ENCODE measurements at places on chromosomes 4 and X. TPM values are rescaled to one million over a fixed set of nuclear protein-coding genes. Genes with fewer than 3 reads are reported as not detected.

The GRIA3 gene
- total RNA-seq = 8.3 TPM

The ZFP92 gene
- total RNA-seq = 0.07 TPM

The KDM6A gene
- 18.5 TPM for total RNA-seq

The PASD1 gene
- 0.43 TPM for total RNA-seq

The MAGEC2 gene
- total RNA-seq = not detected

The MAGEB1 gene
- 0.19 TPM for total RNA-seq

The TMPRSS11D gene
- total RNA-seq = 1.3 TPM

The IQSEC2 gene
- 10.4 TPM for total RNA-seq

The UBE2A gene
- 40.0 TPM for total RNA-seq

The TRIM60 gene
- total RNA-seq = not detected

The RASSF6 gene
- 0.25 TPM for total RNA-seq

DNA sequence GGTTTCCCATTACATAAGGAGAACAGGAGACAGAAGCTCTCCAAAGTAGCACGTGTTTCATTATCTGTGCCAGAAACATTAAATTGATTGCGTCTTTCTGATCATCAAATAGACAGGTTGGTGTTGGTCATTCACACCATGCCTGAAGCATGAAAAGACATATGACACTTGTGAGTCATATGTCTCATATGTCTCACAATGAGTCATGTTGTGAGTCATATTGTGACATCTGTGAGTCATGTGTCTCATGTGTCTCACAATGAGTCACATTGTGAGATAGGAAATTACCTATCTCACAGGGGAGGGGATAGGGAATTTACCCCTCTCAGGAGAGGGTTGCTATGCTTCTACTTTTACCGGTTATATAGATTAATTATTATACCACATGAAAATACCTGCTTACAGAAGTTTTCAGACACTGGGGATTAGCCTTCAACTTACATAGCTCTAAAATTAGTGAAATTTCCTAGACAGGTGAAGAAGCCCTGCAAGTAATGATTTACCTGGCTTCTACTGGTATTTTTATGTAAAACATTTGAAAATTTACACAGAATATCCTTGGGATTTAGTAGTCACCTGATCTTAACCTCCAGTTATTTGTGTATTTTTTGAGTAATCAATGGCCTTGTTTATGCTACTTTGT is 80.8 kb downstream of the NPFFR2 start:
- ATAC-seq = peak; percentile 95

- ATAC-seq = no peak
Measured at GRCh38 chr4:21692241-21692640, 256.3 kb downstream of the KCNIP4 start.

DNA sequence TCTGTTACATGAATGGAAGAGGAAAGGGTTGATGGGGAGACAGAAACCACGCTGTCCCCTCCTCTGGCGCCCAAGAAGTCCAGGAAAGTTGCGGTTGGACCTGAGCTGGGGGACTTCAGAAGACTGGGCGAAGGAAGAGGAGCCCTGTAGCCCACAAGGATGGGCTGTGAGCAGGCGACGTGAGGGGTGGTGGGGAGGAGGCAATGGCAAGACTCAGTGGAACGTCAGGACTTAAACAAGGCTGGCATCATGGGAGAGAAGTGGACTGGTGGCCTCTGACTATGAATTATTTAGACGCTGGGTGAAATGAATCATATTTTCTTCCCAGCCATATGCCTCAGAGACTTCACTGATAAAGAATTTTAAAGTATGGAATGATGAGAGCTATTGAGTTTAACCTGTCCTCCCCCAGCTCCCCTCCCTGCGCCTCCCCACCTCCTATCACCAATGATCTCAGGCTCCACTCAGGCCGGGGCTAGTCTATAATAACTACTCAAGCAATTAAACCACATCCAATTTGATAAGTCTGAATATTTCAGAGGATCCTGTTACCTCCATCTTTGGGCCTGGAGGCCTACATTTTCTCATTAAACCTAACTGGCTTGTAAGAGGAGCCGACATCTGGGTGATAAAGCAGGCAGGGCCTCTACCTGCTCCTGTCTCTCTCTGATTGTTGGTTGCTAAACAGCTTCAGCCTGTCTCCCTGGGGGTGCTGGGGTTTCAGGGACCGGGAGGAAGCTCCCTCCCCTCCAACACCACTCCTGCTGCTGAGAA is 63.6 kb downstream of the SMIM20 start:
- ATAC-seq = no peak

DNA sequence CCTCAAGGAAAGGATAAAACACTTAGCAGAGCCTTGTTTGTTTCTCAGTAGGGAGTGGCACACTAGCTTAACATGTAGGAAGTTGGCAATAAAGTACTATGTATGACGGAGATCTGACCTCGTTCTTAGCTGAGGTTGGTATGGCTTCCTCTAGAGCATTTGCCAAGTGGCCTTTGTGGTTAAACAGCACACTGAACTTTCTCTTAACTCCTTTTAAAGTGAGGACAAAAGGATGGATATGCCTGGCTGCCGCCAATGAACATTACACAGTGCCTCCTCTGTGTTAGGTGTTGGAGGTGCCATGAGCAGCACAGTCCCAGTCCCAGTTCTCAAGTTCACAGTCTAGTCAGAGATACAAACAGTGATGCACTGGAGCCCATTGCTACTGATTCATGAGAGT is 54.4 kb downstream of the VGLL1 start:
- ATAC-seq = no peak

- ATAC-seq = no peak
Measured at GRCh38 chr4:8434251-8435073, 6.1 kb downstream of the ACOX3 start.

GRCh38 chrX:40154853-40155588 is 57.3 kb upstream of the BCOR start:
- peak; percentile 21 for ATAC-seq

GRCh38 chrX:130416785-130417184 is 15.0 kb downstream of the RBMX2 start:
- ATAC-seq = no peak

DNA sequence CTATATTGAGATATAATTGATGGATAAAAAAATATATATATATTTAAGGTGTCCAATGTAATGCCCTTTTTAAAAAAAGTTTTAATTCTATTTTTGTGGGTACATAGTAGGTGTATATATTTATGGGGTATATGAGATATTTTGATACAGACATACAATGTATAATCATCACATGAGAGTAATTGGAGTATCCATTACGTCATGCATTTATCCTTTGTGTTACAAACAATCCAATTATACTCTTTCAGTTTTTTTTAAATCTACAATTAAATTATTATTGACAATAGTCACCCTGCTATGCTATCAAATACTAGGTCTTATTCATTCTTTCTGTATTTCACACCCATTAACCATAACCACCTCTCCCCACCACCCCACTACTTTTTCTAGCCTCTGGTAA is 66.3 kb upstream of the DIPK2B start:
- no peak for ATAC-seq

- no peak for ATAC-seq
Measured at GRCh38 chr4:127606823-127607222, 25.9 kb upstream of the INTU start.

- no peak for ATAC-seq
Measured at GRCh38 chrX:108511721-108512120, 72.1 kb downstream of the COL4A5 start.

- ATAC-seq = peak; percentile 78
Measured at GRCh38 chr4:72505314-72505744, 63.7 kb downstream of the ADAMTS3 start.

DNA sequence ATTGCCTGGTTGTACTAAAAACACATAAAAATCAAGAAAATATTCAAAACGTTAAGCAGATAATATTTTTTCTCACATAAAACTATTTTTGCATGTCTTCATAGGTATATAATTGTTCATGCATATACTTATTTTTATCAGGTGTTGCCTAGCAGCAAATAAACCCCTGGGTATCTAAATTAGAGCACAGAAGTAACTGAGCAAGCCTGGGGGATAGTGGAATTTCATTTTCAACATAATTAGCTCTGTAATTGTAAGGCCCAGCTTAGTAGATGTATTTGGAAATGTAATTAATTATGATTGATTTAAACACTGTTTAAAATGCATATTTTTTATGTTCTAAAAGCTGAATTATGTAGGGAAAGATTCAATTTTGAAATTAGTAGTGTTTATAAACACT is 82.9 kb downstream of the ANKRD50 start:
- no peak for ATAC-seq

- peak; percentile 99 for ATAC-seq
Measured at GRCh38 chr4:103996637-103997036, 276.9 kb upstream of the TACR3 start.

DNA sequence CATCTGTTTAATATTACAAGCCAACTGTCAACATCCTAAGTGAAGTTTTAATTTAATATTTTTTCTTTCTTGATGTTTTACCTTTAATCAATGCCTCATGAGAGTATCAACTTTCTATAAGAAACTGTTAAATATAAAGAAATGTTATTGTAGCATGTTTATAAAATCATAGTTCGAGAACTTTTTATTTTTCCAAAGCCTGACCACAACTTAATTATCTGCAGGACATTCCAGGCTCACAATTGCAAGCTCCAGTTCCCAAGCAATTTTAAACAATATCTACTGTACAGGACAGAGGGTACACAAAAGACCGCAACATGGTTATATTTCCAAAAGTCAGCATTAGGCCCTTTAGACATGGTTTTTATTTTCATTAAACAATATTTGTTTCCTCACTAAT is 20.1 kb downstream of the STX18 start:
- no peak for ATAC-seq

GRCh38 chr4:170675568-170676262 is 586.0 kb upstream of the AADAT start:
- ATAC-seq = no peak

GRCh38 chrX:10117864-10118377 is 38.9 kb upstream of the CLCN4 start:
- no peak for ATAC-seq

DNA sequence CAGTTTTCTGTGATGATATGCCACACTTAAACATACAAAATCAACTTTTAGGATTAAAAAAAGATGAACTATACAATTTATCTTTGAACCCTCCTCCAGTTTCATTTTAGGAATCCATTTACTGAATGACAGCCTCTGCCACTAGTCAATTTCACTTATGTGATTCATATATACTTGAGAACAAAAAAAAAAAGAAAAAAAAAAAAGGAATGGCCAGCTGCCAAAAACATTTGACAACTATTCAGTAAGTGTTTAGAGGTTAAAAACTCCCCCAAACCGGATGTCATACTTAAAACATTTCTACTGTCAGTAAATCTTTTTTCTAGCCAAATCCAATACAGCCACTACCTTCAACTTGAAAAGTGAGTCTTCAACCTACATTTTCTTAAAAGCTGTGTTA is 266.7 kb upstream of the MAGEB2 start:
- no peak for ATAC-seq

DNA sequence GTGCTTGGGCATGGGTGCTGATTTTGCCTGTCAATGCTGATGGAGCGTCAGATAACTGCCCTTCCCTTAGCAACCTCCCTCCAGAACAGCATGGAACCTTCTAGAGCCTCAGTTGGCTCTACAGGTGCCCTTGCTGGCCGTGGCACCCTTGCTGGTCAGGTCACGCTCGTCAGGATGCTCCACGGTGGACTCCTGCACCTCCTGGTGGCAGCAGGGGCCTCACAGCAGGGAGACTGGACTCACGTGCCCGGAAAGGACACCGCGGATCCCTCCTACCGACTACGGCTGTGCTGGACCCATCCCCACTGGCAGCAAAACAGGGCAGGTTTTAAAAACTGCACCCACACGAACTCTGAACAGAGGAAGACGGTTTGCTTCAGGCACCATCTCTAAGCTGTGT is 82.1 kb upstream of the AFAP1 start:
- no peak for ATAC-seq

- ATAC-seq = no peak
Measured at GRCh38 chr4:22427675-22428074, 88.2 kb downstream of the ADGRA3 start.

Measured in motor neuron (in vitro differentiated cells).